ENCODE measurements at places on chromosomes 4 and X.

DNA sequence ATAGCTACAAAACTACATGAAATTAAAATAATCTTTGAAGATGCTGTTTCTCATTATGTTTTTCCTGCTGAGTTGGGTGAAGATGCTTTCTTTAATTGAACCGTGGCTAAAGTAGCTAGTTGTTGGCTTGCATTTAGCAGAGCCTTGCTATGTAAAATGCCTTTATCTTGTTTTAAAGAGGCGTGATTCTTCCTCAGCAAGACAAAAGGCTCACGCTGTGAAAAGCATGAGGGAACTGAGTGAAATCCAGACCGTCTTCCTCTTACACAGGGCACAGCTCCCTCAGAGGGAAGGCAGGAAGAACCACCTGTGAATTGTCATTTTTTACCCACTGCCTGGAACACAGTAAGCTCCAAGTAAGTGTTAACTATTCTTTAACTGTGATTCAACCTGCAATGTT lies 39.0 kb upstream of the ZNF518B start:
- no peak for DNase-seq

DNA sequence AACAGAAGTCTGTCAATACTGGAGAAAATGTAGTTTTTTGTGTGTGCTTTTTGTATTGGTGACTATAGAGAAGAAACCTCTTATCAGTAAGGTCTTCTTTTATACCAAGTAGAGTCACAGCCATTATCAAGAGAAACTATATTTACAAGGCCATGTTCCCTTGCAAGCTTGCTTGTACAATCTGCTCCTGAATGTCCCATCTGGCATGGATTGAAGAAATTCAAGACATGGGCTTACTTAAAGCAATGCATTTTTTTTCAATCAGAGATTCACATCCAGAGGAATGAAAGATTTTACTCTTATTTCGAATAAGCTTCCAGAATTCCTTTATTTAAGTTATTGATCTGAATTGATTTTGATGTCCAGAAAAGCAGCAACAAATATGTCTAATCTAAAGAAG lies 537.3 kb upstream of the RPS6KA3 start:
- no peak for DNase-seq

DNA sequence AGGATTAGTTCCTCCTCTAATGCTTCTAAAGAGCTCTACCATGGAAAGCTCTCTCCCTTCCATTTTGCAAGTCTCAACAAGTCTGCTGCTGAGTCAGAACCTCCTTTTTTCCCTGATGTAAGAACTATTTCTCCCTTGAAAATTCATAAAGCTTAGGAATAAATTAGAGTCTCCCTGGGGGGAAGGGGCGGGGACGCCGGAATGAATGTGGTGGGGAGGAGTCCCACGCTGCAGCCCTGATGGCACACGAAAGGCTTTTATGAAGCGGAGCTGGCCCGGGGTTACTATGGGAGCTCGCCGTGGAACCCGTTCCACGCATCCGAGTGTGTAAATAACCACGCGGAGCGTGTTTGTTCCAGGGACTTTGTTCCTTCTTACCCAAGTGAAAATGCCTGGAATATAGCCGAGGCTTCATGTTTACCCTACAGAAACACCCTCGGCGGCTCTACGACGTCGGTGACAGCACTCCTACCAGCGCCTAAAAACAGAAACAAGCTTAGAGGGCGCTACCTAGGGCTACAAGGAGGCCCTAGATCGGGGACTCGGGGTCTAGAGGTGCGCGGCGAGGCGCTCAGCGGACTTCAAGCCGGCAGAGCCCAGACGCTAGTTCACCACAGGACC lies 923 bp upstream of the CPEB2 start:
- DNase-seq: peak; percentile 92

DNA sequence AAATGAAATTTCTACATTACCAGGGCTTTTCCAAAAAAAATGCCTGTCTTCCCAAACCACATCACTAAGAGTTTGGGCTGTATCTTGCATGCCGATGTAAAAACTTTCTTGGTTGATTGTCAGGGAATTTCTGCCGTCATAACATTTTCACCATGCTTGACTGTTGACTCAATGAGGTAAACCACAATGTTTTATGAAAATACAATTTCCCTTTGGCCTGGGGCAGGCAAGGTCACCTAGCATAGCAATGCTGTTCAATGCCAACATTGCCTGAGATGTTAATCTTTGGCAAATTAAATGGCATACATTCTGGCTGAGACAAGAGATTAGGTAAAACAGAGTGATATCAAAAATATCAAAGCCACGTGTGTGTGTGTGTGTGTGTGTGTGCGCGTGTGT lies 137.1 kb upstream of the TBL1X start:
- DNase-seq: no peak

DNA sequence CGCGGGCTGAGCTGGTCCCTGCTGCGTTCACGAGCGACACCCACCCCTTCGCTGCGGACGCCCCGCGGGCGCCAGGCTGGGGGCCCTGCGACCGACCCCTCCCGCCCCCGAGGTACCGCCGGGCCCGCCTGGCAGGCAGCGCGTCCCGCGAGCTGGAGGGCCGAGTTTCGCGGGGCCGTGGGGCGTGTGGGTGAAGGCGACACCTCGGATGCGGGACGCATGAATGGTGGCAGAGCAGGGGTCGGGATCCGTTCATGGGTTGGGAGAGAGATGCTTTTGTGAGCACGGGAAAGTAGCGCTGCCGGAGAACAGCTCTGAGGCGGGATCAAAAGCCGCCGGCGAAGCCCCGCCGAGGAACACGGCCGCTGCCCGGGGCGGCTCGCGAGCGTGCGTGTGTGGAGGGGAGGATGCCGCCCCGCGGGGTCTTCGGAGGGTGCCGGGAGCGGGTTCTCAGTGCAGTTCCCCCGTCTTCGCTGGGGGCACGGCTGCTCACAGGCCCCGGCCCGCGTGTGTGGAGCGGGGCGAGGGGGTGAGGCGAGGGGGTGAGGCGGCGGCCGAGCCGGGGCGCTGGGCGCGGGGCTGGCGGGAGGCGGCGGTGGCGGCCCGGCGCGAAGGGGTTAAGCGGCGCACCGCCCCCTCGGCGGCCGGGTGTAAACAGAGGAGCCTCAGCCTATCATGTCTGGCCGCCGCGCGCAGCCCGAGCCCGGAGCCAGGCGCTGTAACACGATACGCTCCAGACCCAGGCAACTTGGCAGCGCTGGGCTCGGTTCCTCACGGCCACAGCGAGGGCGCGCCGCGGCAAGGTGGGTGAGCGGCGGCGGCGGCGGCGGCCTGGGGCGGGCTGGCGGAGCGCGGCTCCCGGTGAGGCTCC lies 205.3 kb downstream of the TENM3 start:
- DNase-seq: peak; percentile 98

- no peak for DNase-seq
Observed at GRCh38 chrX:154598656-154599055, 13.7 kb downstream of the CTAG1A start.

GRCh38 chr4:48243429-48243828 lies 26.2 kb downstream of the TEC start:
- DNase-seq: no peak

GRCh38 chrX:13491061-13491460 lies 78.3 kb upstream of the EGFL6 start:
- DNase-seq: no peak

DNA sequence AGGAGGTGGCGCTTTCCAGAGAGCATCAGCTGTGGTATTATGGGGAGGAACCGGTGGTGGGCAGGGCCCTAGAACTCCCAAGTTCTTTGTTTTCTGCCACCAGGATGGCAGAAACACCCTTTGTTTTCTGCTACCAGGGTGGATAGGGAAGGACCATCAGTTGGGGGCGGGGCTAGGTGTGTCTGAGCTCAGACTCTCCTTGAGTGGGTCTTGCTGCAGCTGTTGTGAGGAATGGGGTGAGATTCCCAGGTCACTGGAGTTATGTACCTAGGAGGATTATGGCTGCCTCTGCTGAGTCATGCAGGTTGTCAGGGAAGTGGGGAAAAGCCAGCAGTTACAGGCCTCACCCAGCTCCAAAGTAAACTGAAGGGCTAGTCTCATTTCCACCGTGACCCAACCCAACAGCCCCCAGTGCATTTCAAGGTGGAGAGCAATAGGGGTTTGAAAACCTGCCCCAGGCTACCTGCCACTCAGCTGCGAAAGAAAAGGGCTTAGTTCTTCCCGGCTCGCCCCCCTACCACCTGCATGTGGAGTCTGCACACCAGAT lies 167.8 kb upstream of the FAM241A start:
- DNase-seq: no peak

GRCh38 chrX:56728752-56729151 lies 291 bp upstream of the NBDY start:
- DNase-seq: no peak

GRCh38 chr4:133812236-133812635 lies 389.4 kb downstream of the PABPC4L start:
- DNase-seq: no peak

DNA sequence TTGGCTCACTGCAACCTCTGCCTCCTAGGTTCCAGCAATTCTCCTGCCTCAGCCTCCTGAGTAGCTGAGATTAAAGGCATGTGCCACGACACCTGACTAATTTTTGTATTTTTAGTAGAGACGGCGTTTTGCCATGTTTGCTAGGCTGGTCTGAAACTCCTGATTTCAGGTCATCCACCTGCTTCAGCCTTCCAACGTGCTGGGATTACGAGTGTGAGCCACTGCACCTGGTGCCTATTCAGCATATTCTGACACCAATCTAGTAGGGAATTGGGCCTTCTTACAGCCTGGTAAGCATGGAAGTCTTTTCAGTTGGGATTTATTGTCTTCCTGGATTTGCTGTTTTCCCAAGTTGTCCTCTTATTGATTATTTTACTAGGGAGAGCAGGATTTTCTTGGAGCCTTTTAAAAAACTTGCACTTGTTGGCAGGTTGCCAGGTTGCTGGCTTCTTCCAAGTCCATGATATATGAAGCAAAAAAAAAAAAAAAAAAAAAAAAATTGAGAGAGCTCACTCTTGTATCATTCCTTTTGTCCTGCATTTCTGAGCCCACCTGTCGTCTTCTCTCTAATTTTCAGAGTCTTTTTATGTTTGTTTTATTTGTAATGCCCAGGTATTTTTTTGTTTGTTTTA lies 43.7 kb downstream of the TMPRSS11E start:
- DNase-seq: no peak

DNA sequence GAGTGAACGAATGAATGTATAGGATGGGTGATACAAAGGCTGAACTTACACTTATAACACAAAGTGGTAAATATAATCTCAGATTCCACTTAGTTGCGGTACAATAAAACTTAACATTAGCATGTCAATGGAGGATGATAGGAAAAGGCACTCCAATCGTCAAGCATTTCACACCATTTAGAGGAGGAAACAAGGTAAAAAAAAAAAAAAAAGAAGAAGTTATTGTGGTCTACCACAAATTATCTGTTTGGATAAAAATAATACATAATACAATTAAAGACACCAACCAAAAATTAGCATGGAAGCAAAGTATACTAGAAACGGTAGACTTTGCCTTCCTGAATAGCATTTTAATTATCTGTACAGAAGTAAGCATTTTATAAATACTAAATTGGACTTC lies 205.5 kb downstream of the PPP3CA start:
- no peak for DNase-seq

DNA sequence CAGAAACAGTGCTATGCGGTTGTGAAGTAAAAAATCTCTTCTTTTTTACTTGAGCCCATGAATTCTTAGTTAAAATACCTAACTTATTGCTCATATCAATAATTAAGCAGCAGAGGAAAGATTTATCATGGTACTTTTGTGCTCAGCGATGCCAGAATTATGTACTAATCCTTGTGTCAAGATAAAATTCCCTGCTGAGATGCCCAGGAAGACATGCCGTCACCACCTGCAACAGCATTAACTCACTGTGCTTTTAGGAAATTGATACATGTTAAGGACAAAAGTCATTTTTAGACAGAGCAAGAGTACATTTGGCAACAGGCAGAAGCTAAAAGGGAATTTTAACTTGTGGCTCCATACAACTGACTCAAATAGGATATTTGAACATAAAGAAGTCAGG lies 138.9 kb downstream of the NPNT start:
- no peak for DNase-seq

DNA sequence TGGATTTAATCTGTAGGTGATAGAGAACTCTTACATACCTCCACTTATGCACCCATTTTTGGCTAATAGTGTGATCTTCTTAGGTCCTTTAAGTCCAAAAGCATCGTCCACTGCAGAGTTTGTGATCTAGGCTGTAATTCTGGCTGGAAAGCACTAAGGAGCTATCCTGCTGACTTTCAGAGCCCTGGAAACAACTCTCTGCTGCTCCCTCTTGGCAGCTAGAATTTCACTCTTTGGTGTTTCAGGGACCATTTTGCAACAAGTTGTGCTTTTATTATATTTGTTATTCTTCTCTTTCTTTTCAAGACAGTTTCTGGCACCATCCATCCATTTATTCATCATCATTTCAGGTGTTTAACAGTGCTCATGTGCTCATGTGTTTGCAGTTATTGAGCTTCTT lies 130.0 kb downstream of the RBM46 start:
- DNase-seq: no peak

GRCh38 chr4:185280608-185281007 lies 71.2 kb downstream of the SNX25 start:
- no peak for DNase-seq

DNA sequence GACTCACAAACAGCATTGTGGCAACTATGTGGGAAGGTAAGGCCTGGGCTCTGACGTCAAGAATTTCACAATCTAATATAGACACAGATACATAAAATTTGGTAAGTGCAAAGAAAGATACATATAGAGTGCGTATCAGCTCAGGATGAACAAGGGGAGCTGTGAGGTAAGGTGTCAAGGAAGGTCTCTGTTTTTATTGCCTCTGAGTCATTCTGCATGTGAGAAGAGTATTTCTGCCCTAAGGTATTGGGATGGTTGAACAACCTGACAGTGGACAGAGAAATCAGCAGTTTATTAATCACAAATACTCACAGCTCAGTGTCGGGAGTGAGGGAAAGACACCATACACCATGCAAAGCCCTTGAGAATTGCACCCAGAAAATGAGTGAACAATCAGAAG lies 89.8 kb downstream of the COMMD8 start:
- DNase-seq: no peak

DNA sequence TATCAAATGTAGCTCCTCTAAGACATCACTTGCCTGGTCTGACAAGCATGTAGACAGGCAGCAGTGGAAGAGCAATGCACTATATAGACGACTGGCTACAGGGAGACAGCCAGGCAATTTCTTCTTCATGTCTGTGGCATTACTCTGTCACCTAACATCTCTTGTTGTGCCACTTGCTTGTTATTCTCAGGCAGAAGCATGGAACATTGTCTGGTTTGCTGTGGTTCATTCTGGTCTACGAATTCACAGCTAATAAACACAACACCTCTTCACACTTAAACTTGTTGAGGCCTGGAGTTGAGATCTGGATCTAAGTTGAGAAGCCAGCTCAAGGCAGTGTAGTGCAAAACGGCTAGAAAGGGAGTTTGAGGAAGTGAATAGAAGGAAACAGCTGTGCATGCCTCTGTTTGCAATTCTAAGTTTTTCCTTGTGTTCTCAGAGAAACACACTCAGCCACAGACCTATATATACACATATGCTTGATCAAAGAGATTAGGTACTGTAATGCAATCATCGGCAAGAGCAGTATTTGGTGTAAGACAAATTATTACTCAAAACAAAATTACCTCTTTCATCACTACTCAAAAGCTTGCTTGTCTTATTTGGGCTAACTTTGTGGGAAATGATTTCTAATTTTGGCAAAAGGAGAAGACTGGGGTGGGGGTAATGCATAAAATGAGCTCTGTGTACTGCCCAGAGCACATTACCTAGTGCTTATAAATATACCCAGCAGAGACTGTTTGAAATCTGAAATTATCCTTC lies 243.8 kb downstream of the PPP3CA start:
- no peak for DNase-seq

- DNase-seq: no peak
Observed at GRCh38 chrX:87299563-87300160, 217.9 kb upstream of the KLHL4 start.
